ENCODE measurements at places on chromosomes 12 and 14. TPM values are rescaled to one million over a fixed set of nuclear protein-coding genes. Genes with fewer than 3 reads are reported as not detected.

The MYO1A gene
- total RNA-seq: 2.9 TPM

The MAX gene
- total RNA-seq: 105 TPM

The KIAA0586 gene
- total RNA-seq: 13.8 TPM

The IAPP gene
- not detected for total RNA-seq

The LIN7A gene
- 14.6 TPM for total RNA-seq

The GPR162 gene
- 21.5 TPM for total RNA-seq

The FGF6 gene
- not detected for total RNA-seq

The GRIP1 gene
- 4.3 TPM for total RNA-seq

The PSMB11 gene
- total RNA-seq: not detected

- no peak for DNase-seq
- H3K27ac ChIP-seq: peak overlapping the region; percentile 65
- no peaks in the 10 kb centered on the region for H3K36me3 ChIP-seq
- no peaks in the 10 kb centered on the region for H3K27me3 ChIP-seq
Measured at GRCh38 chr14:31927348-31927832, 149.7 kb upstream of the ARHGAP5 start.

GRCh38 chr14:59028476-59029202 lies 159.8 kb upstream of the DAAM1 start:
- DNase-seq: peak; percentile 54
- H3K36me3 ChIP-seq: no peaks in the 10 kb centered on the region
- no peaks in the 10 kb centered on the region for H3K4me1 ChIP-seq
- H3K27me3 ChIP-seq: no peaks in the 10 kb centered on the region
- no peak overlapping the region for H3K4me3 ChIP-seq
- no peak overlapping the region for H3K27ac ChIP-seq

- H3K27me3 ChIP-seq: no peaks in the 10 kb centered on the region
- H3K4me3 ChIP-seq: no peak overlapping the region
- H3K4me1 ChIP-seq: peaks cover 52% of the 10 kb centered on the region
- H3K27ac ChIP-seq: no peak overlapping the region
- H3K36me3 ChIP-seq: no peaks in the 10 kb centered on the region
- DNase-seq: no peak
Measured at GRCh38 chr12:89695830-89696229, 12.8 kb downstream of the ATP2B1 start.

- DNase-seq: no peak
- no peak overlapping the region for H3K27ac ChIP-seq
- no peaks in the 10 kb centered on the region for H3K27me3 ChIP-seq
- H3K36me3 ChIP-seq: peaks cover 17% of the 10 kb centered on the region
Measured at GRCh38 chr12:55933799-55934742, 3.1 kb downstream of the DGKA start.

- peak overlapping the region; percentile 86 for H3K27ac ChIP-seq
- H3K36me3 ChIP-seq: peaks cover 22% of the 10 kb centered on the region
Measured at GRCh38 chr14:73712540-73713180, 1.5 kb downstream of the PNMA1 start.

GRCh38 chr12:15721316-15722115 lies 67.7 kb downstream of the EPS8 start:
- no peak overlapping the region for H3K27ac ChIP-seq
- H3K4me1 ChIP-seq: peaks cover 34% of the 10 kb centered on the region
- no peak for DNase-seq
- H3K27me3 ChIP-seq: no peaks in the 10 kb centered on the region
- no peak overlapping the region for H3K4me3 ChIP-seq

- H3K27me3 ChIP-seq: no peaks in the 10 kb centered on the region
- no peak overlapping the region for H3K4me3 ChIP-seq
- no peaks in the 10 kb centered on the region for H3K36me3 ChIP-seq
- H3K4me1 ChIP-seq: peaks cover 47% of the 10 kb centered on the region
- H3K27ac ChIP-seq: peak overlapping the region; percentile 83
Measured at GRCh38 chr14:50060871-50061663, 55.3 kb downstream of the VCPKMT start.

- H3K36me3 ChIP-seq: peaks cover 86% of the 10 kb centered on the region
- no peak overlapping the region for H3K4me3 ChIP-seq
- DNase-seq: no peak
- no peak overlapping the region for H3K27ac ChIP-seq
- H3K27me3 ChIP-seq: no peaks in the 10 kb centered on the region
- H3K4me1 ChIP-seq: no peaks in the 10 kb centered on the region
Measured at GRCh38 chr12:55757701-55758100, 14.8 kb downstream of the GDF11 start.

- no peaks in the 10 kb centered on the region for H3K27me3 ChIP-seq
- H3K36me3 ChIP-seq: peaks cover 84% of the 10 kb centered on the region
- H3K4me3 ChIP-seq: no peak overlapping the region
- DNase-seq: no peak
- no peak overlapping the region for H3K27ac ChIP-seq
Measured at GRCh38 chr14:95440951-95441350, 75.5 kb downstream of the SYNE3 start.

DNA sequence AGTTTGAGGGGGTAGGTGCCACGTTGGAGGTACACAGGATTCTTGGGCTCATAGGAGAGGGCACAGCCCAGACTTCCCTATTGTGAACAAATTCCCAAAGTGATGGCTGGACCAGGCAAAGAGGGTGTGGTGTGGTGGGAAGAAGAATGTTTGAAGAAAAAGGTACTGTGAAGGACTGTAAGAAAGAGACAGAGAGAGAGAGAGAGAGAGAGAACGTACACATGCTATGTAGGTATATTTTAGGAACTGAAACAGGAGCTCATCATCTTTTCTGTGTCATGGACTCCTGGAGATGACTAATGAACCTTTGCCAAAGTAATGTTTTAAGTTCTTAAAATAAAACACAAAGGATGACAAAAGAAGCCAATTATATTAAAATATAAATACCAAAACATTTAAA lies 24.5 kb downstream of the SLC17A8 start:
- H3K4me3 ChIP-seq: no peak overlapping the region
- H3K36me3 ChIP-seq: no peaks in the 10 kb centered on the region
- no peak for DNase-seq
- H3K27ac ChIP-seq: no peak overlapping the region

DNA sequence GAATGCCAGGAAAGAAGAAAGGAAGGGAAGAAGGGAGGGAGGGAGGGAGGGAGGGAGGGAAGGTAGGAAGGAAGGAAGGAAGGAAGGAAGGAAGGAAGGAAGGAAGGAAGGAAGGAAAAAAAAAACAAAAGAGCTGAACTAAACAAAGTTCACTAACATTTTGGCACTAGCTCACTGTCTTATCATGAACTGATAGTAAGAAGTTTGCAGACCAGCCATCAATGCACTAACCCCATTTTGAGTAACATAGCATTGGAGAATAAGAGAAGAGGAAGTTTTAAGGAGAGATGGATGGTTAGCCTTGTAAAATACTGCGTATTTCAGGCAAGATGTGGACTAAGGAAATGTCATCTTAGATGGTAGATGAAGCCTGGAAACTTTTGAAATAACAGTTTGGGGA lies 1136.0 kb downstream of the FLRT2 start:
- H3K4me1 ChIP-seq: no peaks in the 10 kb centered on the region
- H3K27me3 ChIP-seq: no peaks in the 10 kb centered on the region
- H3K36me3 ChIP-seq: no peaks in the 10 kb centered on the region
- no peak overlapping the region for H3K27ac ChIP-seq
- no peak for DNase-seq
- no peak overlapping the region for H3K4me3 ChIP-seq

- no peak for DNase-seq
- H3K4me1 ChIP-seq: peaks cover 7% of the 10 kb centered on the region
- H3K27me3 ChIP-seq: peaks cover 52% of the 10 kb centered on the region
Measured at GRCh38 chr12:132207083-132207775, 63.0 kb downstream of the NOC4L start.

GRCh38 chr12:45566257-45566656 lies 163.2 kb upstream of the ARID2 start:
- H3K36me3 ChIP-seq: no peaks in the 10 kb centered on the region
- H3K27me3 ChIP-seq: no peaks in the 10 kb centered on the region
- no peak overlapping the region for H3K4me3 ChIP-seq
- no peaks in the 10 kb centered on the region for H3K4me1 ChIP-seq
- no peak overlapping the region for H3K27ac ChIP-seq
- DNase-seq: no peak

- no peaks in the 10 kb centered on the region for H3K4me1 ChIP-seq
- H3K27ac ChIP-seq: no peak overlapping the region
- H3K4me3 ChIP-seq: no peak overlapping the region
Measured at GRCh38 chr14:22105006-22105623, 431.5 kb upstream of the OR4E1 start.

DNA sequence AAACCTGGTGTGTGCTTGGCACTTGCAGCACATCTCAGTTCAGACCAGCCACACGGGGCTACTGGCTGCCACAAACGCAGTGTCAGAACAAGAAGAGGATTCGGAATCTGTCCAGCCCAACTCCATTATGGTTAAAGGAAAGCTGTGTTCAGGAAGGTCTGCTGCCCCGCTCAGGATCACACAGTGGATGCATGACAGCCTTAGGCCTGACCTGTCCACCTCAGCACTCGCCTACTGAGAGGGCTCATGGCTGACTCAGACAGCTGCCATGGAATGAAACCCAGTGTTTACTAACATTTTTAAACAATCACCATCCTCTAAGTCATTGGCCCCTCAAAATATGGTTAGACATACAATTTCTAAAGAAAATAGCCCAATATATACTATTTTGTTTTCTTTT lies 5.6 kb upstream of the NIN start:
- no peak overlapping the region for H3K4me3 ChIP-seq
- H3K36me3 ChIP-seq: no peaks in the 10 kb centered on the region
- no peak for DNase-seq
- peaks cover 6% of the 10 kb centered on the region for H3K4me1 ChIP-seq

- no peak for DNase-seq
- no peaks in the 10 kb centered on the region for H3K4me1 ChIP-seq
- H3K36me3 ChIP-seq: no peaks in the 10 kb centered on the region
- H3K27ac ChIP-seq: no peak overlapping the region
- H3K4me3 ChIP-seq: no peak overlapping the region
Measured at GRCh38 chr14:51539571-51540037, 112.1 kb upstream of the FRMD6 start.

GRCh38 chr14:34501004-34501580 lies 38.4 kb downstream of the EAPP start:
- no peak overlapping the region for H3K27ac ChIP-seq
- H3K27me3 ChIP-seq: no peaks in the 10 kb centered on the region
- no peaks in the 10 kb centered on the region for H3K36me3 ChIP-seq
- H3K4me1 ChIP-seq: peaks cover 5% of the 10 kb centered on the region
- no peak overlapping the region for H3K4me3 ChIP-seq

GRCh38 chr12:52839436-52840105 lies 5.5 kb upstream of the KRT79 start:
- no peaks in the 10 kb centered on the region for H3K4me1 ChIP-seq
- no peaks in the 10 kb centered on the region for H3K36me3 ChIP-seq

- H3K27ac ChIP-seq: no peak overlapping the region
- no peaks in the 10 kb centered on the region for H3K27me3 ChIP-seq
- H3K4me1 ChIP-seq: no peaks in the 10 kb centered on the region
- no peak overlapping the region for H3K4me3 ChIP-seq
- no peaks in the 10 kb centered on the region for H3K36me3 ChIP-seq
Measured at GRCh38 chr12:129854591-129854990, 49.2 kb downstream of the TMEM132D start.

DNA sequence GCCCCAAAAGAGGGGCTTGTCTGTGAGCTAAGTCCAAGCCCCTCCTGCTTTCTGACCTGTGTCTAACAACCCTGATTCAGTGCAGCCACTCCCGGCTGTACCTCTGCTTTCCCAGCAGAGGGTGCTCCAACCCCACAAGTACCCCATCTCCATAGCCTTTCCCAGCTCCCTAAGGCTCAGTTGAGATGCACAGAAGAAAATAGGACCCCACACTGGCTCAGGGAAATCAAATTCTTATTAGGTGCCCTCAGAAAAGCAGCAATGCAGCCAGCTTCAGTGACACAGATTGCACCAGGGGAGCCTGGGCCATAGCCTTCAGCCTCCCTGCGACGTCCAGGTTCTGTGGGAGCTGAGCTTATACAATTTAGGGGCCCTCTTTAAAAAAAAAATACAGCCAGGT lies 49.9 kb downstream of the LRRC74A start:
- H3K4me1 ChIP-seq: no peaks in the 10 kb centered on the region
- no peak overlapping the region for H3K4me3 ChIP-seq
- no peaks in the 10 kb centered on the region for H3K36me3 ChIP-seq
- H3K27ac ChIP-seq: no peak overlapping the region
- H3K27me3 ChIP-seq: no peaks in the 10 kb centered on the region

GRCh38 chr14:96363751-96364336 lies 518 bp downstream of the GSKIP start:
- DNase-seq: peak; percentile 63
- H3K4me1 ChIP-seq: peaks cover 29% of the 10 kb centered on the region
- peak overlapping the region; percentile 92 for H3K27ac ChIP-seq
- H3K4me3 ChIP-seq: peak overlapping the region; percentile 97
- H3K36me3 ChIP-seq: no peaks in the 10 kb centered on the region

- H3K27me3 ChIP-seq: no peaks in the 10 kb centered on the region
- no peak overlapping the region for H3K4me3 ChIP-seq
- DNase-seq: no peak
- peaks cover 58% of the 10 kb centered on the region for H3K4me1 ChIP-seq
Measured at GRCh38 chr12:116213885-116214527, 63.5 kb downstream of the MED13L start.

DNA sequence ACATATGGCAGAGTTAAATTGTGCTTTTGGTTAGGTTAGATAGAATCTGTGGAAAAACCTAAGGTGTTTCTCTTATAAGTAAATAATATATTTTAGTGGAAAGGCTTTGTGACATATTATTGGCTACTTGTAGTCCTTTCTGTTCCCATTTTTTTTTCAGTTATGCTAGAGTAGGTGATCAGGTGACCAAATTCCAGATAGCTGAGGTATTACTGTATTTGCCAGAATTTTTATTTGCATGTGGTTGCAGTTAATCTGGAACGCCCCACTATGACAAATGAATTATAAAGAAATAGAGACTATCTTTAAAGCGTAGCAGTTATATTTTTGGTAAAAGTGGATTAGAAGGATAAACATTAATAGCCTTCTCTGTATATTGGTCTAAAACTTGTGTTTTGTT lies 52.0 kb downstream of the ARHGAP5 start:
- H3K27ac ChIP-seq: no peak overlapping the region
- no peak overlapping the region for H3K4me3 ChIP-seq
- no peaks in the 10 kb centered on the region for H3K36me3 ChIP-seq
- H3K27me3 ChIP-seq: no peaks in the 10 kb centered on the region
- no peak for DNase-seq
- no peaks in the 10 kb centered on the region for H3K4me1 ChIP-seq

Measured in lower lobe of right lung (tissue), 2 donors.